ENCODE measurements at places on chromosomes 2 and 18.

DNA sequence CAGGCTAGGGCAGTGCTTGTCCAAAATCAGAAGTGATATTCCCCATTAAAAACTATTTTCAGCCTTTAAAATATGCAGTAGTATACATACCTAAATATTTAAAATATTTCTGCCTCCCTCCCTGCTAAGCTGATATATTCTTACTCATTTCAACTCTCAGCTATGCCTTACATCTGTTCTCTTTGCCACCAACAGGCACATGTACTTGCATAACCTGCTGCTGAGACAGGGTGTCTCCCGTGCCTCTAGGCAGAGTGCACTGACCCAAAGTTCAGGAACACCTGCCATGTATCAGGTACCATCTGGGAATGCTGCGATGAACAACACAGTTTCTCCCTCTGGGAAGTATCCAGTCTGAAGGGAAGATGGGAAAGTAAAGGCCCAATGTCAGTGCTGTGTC lies 91.7 kb downstream of the STK39 start:
- no peak for DNase-seq

DNA sequence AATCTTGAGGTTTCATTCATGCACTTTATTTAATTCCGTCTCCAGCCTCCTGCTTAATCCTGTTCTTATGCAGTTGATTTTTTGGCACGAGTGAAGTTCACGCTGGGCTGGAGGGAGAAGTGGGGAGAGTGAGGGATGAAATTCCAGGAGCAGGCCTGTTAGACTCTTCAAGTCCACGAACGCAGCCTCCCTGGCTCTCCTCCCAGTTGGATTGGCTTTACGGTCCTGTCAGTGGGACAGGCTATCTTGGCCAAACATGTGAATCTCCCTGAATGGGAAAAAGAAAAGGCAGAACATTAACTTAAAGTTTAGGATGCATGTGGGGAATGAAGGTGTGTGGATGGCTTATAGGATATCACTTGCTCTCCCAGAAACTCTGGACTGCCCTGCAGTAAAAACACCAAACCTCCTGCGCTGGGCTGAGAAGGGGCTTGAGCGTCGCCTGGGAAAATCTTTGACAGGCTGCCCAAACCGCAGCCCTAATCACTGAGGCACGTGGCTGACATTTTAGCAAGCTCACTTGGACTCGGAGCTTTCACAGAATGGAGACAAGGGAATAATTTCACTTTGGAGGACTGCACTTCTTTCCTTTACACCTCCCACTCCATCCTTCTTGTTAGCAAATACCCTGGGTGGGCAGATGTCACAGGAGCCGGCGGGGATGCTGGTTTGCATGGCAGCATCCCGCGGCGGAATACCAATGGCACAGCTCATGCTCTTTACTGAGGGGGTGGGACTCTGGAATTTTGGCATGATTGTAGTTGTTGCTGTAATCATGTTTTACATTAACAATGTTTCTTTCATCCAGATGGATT lies 93.9 kb downstream of the ACKR3 start:
- DNase-seq, result no peak

DNA sequence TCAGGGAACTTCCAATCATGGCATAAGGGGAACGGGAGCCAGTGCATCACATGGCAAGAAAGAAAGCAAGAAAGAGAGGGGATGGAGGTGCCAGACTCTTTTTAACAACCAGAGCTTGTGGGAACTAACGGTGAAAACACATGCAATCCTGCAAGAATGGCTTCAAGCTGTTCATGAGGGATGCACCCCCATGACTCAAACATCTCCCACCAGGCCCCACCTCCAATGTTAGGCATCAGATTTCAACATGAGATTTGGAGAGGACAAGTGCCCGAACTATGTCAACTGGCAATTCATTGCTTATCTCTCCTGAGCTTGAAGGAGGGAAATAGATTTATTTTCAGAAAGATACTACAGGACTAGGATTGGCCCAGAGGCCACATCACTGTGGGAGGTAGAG lies 270.0 kb downstream of the SLC4A3 start:
- no peak for DNase-seq

DNA sequence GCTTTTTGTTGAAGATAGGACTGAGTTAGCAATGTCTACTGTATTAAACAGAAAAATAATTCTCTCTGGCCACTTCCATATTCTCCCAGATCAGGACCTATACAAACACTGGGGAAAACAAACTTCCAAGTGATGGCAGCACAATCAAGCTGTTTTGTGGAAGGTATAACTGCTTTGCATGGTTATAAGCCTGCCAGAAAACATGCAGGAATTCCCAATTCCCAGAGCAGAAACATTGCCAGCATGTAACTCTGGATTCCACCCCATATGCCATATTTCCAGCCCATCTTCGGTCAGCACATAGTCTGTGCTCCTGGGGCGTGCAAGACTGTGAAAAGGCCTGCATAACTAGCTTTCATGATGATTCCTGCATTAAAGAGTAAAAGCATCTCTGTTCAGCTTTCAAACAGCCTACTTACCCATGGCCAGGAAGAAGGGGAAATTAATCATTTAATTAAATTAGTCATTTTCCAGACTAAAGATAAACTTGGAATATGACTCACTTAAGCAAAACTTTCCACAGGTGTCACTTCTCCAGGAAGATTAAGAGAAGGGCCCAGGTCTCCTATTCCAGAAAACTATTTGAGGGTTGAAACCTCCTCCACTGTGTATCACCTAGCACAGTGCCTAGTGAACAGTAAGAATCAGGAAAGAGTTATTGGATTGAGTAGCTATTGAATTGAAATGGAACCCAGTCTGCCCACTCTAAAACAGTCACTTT lies 280.5 kb downstream of the NRXN1 start:
- DNase-seq, result no peak

DNA sequence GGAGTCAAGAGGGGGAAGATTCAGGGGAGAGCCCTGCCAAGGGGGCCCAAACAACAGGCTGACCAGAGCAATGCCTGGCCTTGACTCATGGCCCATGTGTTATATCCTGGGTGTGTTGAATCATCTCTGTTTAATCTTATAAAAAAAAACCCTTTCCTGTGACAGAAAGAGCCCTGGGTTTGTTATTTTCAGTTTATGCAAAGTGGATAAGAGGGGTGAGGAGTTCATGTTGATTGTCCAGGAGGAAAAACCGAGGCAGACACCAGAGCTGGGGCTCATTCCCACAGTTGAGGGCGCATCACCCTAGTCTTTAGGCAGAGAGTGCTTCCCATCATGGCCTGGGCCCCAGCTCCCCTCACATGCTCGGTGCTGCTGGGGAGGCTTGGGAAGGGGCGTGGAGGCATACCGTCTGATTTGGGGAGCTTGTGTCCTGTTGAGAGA lies 30.9 kb upstream of the IL37 start:
- no peak for DNase-seq

GRCh38 chr2:151862700-151863099 lies 34.5 kb upstream of the ARL5A start:
- DNase-seq, result no peak

GRCh38 chr2:200786826-200787225 lies 24.9 kb upstream of the BZW1 start:
- no peak for DNase-seq

GRCh38 chr2:189624648-189625355 lies 36.5 kb upstream of the ASNSD1 start:
- no peak for DNase-seq

DNA sequence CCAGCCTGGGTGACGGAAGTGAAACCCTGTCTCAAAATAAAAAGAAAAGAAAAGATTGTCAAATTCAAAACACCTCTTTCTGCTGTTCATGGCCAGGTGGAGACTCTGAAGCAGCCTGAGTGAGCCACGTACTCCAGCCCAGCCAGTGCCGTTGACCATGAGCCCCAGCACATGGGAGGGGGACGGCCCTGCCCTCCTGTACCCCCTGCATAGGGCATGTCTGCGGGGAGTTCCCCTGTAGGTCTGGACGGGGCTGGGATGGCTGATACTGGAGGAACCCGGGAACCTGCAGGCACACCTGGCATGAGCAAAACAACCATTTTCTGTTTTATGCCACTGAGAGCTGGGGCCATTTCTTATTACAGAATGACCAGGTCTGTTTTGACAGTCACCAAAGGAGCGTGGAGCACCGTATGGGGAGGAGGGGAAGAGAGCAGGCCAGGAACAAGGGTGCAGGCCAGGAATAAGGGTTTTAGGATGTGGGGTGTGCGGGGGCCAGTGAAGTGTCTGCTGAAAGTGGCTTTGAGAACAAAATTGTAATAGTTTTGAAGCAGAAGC lies 30.1 kb downstream of the TMEM18 start:
- no peak for DNase-seq

DNA sequence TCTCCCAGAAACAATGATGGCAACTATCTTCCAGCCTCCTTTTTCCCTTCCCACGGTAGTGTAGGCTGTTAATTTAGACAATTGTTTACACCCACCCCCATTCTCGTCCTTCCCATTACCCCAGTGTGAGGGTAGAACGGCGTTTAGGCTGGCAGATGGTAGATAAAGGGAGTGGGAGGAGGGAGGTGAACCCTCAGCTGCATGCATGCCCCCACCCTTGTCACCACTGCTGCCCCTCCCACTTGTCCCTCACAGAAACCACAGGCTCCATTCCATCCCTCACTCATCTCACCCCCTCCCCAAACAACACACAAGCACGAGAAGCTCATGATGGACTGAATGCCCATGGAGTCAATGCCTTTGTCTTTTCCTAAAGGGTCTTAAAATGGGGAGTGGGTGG lies 107.9 kb upstream of the PARD3B start:
- DNase-seq, result no peak

DNA sequence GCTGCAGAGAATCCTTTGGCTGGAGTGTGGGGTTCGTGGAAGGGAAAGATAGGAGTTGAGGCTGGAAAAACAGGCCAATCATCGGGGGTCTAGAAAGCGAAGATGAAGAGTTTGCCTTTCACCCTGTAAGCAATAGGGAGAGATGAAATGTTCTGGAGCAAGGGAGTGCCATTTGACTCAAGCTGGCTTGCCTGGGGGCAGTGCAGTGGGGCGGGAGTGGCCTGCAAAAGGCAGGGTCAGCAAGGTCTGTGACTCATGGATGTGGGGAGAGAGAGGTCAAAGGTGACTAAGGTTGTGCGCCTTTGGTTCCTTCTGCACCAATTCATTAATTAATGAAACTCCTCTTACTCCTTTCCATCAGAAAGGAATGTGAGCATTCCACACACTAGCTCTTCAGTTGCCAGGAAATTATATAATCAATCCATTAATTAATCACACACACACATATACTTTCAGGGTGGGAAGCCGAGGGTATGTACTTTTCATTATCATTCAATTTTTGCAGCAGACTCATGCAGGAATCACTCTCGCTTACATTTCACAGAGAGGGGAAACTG lies 227.6 kb downstream of the MYCN start:
- no peak for DNase-seq

DNA sequence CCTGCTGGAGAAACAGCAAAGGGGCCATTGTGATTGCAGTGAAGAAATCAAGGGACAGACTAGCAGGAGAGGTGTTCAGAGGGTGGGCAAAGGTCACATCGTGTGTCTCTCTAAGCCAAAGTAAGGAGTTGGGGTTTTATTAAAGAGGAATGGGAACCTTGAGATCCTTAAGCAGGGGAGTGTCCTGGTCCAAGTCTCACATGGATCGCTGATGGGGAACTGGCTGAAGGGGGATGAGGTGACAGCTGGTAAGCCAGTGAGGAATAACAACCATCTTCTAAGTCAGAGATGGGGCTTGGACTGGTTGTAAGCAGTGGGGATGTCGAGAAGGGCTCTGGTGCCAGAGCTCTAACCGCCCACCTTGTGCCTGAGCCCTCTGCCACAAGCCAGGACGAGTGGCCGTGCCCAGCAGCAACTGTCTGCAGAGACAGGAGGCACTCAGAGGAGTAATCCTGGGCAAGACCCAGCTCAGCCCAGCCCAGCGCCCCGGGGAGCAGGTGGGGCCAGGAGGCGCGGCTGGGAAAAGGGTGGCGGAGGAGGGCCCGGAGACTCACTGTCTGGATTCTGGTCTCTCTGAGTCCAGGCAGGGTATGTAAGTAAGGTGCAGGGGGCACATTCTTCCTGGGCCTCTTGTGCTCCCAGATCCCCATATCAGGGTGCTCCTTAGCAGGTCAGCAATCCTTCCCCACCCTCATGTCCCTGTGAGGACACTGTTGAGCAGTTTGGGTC lies 13.7 kb downstream of the WNT10A start:
- no peak for DNase-seq

GRCh38 chr2:25608718-25609117 lies 64.7 kb downstream of the DTNB start:
- no peak for DNase-seq

DNA sequence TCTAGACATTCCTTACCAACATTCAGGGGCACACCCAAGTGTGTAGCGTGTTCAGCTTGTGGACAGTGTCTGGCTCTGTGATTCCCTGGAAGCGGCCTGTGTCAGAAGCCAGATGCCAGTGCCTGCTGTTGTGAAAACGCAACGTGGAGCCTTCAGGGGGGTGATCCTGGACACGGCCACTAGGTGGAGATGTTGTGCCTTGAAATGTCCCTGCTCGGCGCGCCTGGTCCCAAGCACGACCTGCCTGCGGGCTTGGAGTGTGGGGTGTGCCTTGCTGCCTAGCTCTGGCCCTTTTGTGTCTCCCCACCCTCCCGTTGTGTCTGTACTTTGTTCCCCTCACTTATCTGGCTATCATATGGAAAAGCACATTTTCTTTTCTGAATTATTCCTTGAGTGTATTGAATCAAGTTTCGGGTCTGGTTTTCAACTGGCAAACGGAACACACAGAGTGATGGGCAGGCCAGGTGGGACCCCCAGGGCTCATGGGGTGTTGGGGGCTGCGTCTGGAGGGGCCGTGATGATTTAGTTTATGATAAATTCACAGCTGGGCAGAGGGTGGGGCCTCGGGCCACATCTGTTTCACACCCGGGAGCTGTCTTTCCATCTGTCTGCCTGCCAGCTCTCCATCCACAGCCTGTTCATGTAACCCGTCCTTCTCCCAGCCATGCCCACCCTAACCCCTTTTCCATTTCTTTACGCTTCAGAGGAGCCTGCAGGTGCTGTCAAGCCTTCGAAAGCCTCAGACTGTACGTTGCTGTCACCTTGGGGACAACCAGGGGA lies 95.5 kb downstream of the DYSF start:
- peak; percentile 40 for DNase-seq

DNA sequence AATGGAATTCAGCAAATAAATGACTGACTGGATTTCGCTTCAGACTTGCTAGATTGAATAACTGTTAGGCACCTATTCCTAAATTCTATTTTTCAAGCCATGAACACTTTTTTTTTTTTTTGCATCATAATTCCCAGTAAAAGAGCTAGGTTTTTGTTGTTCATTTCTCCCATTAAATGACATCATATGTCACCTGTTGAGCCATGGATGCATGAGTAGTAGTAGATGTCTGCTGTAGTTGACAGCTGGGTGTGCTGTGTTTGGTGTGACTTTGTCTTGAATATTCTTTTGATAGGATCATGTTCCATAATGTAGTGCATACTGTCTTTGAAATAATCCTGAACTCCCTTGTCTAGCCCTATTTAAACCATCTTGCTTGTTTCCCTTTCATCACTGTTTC lies 115.2 kb downstream of the RAB3GAP1 start:
- no peak for DNase-seq

Data from activated T-helper 1 cell treated with anti-CD3 and anti-CD28 coated beads, Interleukin-2, amount 50 U/mL, for 16 hours (primary cell).